ENCODE measurements at places on chromosomes 5 and 9.

DNA sequence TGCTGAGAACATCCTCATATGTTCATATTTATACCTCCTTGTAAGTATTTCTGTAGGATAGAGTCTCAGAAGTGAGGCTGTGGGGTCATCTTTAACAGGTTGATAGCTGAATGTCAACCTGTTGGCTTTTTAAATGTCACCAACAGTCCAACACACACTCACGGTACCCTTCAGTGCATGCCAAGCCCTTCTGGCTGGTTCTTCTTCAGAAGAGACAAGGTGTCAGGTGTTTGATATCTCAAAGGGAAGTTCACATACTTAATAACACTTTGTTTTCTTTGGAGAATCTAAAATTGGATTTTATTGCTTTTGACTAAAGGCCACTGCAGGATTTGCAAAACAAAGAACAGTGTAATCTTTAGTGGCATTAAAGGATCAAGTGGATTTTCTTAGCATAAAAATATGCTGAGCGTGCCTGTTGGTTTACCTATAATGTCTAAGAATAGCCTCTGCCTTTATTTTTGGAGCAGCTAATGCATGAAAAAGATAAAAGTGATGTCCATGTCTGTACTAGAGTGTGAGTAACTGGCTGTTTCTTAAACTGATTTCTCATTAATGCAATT, 58.2 kb downstream of the RGS3 start:
- DNase-seq, result no peak

GRCh38 chr5:36575361-36575781, 31.0 kb upstream of the SLC1A3 start:
- no peak for DNase-seq

DNA sequence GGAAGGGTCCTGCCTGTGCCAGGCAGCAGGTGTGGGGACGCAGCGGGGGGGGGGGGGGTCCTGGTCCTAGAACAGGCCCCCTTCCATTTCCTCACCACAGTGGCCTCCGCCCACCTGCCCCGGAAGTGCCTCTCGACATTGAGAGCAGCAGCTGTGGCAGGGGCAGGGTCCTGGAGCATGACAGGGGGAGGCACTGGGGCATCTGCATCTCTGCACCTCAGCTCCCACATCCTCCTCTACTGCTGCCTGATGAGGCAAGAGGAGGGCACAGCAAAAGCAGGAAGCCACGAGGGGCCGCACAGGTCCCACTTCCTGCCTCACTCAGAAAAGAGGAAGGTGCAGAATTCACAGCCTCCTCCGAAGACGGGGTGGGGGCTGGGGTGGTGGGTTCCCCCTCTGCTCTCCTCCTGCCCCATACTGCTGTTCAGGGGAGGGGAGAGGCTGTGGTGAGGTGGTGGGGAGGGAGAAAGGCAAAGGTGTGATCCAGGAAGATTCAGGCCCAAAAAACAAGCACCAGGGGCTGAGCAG, 14.8 kb downstream of the AKNA start:
- DNase-seq, result peak; percentile 65

DNA sequence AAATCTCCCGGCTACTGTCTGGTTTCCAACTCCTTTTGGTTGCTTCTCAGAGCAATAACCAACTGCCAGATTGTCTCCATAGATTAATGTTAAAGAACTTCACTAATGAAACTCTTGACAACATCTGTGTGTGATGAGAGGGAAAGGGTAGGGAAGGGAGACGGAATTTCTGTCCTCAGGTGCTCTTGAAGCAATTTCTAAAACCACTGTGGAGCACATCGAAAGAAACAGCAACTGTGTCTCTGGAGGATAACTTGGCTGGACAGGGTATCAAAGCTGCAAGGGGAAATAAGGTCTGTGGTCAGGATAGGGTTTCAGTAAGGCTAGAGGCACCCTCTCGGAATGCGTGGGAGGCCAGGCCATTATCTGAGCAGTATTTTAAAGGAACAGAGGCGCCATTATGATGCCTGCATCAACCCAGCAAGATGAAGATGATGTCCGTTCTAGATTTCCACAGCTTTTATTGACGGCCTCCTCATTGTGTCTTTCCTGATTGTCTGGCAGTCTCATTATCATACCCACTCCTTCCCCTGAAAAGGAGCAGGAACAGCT, 76.6 kb downstream of the RORB start:
- DNase-seq, result no peak

DNA sequence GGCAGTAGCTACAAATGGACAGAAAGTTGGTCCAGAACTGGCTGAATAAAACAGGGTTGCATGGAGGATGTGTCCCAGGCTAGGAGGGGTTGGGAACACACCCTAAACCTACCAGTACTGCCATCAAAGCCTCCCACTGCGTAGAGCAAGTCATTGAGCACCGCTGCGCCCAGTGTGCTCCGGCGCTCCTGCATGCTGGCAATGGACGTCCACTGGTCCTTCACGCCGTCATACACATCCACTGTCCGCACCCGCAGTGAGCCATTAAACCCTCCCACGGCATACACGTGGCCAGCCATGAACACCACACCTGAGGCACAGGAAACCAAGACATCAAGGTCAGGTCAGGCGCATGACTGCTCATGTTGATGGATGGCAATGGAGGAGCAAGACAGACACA, 97.0 kb downstream of the KLHL3 start:
- no peak for DNase-seq

GRCh38 chr5:1497242-1497777, 26.4 kb downstream of the LPCAT1 start:
- no peak for DNase-seq

DNA sequence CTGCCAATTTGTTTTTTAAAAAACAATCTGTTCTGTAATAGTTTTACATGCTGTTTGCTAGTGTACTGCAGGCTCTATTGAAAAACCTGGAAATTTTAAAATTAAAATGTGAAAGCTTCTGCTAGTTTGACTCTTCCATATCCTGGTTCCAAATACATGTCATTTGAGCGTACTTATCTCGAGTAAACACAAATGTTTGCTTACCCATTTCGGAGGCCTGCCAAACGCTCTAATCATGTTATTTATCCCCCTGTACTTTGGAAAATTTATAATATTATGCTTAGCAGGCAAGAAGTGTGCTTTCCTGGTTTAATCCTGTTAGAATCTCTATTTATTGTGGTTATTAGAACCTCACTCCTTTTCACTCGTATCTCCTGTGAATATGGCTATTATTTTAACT, 476.8 kb upstream of the CYLC2 start:
- no peak for DNase-seq

GRCh38 chr5:161085056-161085455, 233.0 kb upstream of the ATP10B start:
- no peak for DNase-seq

- DNase-seq, result no peak
These were observed 781 bp downstream of the ST6GALNAC4 start for GRCh38 chr9:127915801-127916719.

DNA sequence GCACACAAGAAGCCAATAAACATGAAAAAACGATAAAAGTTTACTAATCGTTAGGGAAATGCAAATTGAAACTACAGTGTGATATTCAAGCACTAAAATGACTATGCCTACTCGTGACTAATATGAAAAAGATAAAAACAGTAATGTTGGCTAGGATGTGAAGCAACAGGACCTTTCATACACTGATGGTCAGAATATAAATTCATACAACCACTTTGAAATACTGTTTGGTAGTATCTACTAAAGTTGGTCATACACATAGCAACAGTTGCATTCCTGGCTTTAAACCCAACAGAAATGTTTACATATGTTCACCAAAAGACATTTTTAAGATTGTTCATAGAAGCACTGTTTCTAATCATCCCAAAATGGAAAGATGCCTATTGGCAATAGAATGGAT, 24.3 kb downstream of the FBXO38 start:
- DNase-seq, result no peak

GRCh38 chr9:86098824-86099700, at the start of gene GOLM1:
TSS of gene GOLM1 (minus strand) at chr9:86099558. CDS start at chr9:86079320, 20,238 bp downstream.
- DNase-seq, result no peak

GRCh38 chr5:64437496-64437895, 68.3 kb upstream of the RGS7BP start:
- no peak for DNase-seq

DNA sequence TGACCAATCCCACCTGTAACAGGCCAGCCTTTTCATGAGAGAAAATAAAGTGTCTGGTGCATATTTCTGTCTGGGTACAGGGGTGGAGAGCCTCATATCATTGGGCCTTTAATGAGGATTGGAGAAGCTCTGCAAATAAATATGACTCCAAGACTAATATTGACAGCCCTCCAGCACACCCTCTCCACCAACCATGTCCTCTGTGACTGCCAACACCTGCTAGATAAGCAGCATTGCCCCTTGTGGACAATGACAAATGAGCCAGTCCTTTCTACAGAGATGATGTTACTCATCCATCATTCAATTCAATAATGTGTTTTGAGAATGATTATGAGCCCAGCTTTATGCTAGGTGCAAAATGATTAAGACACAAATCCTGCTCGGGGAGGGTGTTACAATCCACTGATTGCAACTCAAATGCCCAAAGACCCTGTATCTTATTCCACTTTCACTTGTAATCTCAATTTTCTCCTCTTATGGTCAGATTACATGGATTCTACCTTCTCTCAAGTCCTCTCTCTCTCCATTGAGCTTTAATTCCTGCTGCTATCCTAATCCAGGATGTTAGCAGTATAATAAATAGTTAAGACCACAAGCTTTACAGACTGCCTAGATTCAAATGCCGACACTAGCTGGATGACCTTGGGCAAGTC, 2.1 kb upstream of the GFRA3 start:
- DNase-seq, result no peak

GRCh38 chr5:86786955-86787354, 169.2 kb downstream of the COX7C start:
- no peak for DNase-seq

DNA sequence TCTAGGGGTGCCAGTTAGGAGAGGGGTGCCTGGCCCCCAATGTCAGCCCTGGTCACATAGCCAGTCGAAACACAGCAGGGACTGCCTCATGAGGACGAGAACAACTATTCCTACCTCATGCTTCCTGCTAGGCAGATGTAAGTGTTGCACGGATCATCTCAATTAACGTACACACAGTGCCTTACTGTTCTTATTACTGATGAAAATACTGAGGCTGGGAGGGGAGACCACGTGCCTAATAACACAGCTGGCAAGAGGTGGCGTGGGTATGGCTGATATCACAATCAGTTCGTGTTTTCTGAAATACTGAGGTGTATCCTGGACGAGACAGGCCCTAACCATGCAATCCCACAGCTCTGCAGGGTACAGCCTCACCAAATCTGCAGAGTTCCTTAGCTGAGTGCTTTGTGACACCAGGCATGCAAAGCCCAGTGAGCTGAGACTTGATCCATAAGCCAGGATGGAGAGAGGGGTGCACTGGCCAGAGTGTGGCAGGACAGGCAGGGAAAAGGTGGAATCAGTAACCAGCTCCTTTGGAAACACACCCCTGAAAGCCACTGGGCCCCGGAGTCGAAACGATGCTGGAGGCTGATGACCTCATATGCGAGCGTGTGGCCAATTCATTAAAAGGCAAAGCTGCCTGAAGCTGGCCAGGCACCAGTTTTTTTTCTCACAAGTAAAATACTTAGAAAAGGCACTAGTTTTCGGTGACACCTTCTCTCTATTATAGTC, 63.9 kb downstream of the PRRT1B start:
- no peak for DNase-seq

- DNase-seq, result no peak
These were observed 11.0 kb upstream of the FAM81B start for GRCh38 chr5:95380103-95380628.

- no peak for DNase-seq
These were observed 308.9 kb downstream of the SLIT3 start for GRCh38 chr5:168992016-168992415.

- DNase-seq, result no peak
These were observed 2050.2 kb upstream of the CDH6 start for GRCh38 chr5:29143266-29143665.

DNA sequence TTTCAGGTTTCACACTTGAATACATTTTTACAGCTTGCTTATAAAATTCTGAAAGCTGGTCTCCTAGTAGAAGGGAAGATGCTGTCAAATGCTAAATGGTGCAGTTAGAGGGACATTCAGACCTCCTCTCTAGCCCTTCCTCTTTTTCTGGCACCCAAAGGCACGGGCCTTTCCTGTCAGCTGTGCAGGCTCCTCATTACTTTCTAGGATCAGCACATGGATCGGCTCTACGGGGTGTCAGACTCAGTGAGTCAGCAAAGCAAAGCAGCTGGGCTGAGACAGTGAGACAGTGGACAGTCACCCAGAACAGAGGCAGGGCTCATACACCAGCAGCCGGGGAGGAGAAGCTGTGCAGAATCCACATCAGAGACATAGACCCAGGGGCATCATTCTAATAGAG, 80.0 kb upstream of the TNC start:
- no peak for DNase-seq

DNA sequence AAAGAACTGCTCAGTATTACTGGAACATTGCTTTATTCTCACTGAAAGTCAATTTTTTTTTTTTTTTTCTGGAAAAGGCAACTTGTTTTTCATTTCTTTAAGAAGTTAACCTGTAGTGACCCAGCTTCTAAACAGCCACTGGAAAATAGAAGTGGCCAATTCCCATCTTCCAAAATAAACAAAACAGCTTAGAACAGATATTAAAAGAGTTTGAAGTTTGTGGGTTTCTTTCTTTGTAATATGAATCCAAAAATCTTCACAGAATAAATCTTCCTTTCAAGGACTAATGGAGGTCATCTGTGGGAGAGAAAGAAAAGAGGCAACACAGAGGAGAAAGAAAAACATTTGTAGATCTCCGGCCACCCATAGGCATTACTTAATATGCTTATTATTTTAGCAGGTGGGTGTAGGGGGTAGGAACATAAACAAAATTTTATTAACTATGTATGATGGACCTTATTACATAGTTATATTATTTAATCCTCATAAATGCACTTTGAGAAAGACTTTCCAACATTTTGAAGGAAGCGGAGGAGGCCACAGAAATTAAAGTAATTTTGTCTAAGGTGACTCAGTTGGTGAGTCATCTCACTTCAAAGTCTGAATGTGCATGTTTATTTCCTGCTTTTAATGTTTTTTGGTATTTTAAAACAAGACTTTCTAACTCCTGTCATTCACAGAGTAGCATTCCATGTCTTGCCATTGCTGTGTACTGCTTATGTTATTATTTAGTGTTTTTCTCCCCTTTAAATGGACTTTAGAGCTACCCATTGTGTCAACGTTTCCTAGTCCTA, 1791.8 kb upstream of the WWC1 start:
- no peak for DNase-seq

DNA sequence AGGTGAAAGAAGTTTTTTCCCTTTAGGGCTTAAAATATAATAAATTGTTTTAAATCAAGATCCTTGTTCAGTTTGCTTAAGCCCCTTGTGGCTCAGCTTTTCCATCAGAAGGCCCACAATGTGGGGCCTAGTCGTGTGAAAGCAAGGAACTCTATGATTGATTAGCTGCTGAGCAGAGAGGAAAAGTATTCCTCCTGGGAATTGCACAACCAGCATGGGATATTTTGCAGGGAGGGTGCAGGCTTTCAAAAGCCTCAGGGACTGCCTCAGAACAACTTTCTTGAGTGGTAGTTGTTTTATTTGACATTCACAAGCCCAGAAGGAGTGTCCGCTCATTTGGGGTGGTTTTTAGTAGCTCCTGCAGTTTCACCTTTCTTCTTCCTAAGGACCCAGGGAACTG, 19.8 kb downstream of the TTC23L start:
- no peak for DNase-seq

Data from activated CD4-positive, alpha-beta T cell treated with anti-CD3 and anti-CD28 coated beads, Interleukin-2, amount 50 U/mL, for 24 hours (primary cell).